ENCODE measurements at places on chromosomes 16 and 17.

DNA sequence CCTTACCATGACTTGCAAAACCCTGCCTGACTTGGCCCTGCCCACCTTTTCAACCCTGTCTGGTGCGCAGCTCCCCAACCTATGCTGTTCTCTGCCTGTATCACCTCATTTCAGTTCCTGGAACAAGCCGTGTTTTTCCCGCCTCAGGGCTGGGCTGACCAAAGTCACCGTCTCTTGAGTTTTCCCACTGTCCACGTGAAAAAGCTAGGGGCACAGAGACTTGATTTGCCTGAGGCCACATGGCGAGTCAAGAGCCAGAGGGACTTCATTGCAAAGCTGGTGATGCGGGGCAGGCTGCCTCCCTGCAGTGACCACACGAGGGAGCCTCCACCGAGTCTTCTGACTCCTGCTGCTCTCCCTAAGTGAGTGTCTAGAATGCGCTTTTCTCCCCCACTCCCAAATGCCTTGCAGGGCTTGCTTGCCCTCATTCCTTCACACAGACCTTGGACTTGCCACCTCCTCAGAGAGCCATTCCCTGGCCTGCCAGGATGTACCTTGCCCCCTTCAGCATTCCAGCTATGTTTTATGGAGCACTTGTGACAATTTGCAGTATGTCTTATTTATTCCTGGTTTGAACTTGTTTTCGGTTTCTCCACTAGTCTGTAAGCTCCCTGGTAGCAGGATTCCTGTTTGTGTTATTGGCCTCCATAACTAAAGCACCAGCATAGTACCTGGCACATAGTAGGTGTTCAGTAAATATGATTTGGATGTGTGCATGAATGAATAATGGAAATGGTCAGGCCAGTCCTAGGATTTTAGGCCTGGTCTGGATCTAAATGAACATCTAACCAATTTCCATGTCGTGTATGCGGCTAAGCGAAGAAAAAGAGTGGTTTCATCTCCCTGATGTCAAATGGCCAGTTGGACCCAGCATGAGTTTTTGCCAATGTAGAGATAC is 252.3 kb downstream of the SNX29 start:
- DNase-seq = peak; percentile 71

GRCh38 chr17:44548376-44549230 is 8.7 kb upstream of the FZD2 start:
- DNase-seq = no peak

DNA sequence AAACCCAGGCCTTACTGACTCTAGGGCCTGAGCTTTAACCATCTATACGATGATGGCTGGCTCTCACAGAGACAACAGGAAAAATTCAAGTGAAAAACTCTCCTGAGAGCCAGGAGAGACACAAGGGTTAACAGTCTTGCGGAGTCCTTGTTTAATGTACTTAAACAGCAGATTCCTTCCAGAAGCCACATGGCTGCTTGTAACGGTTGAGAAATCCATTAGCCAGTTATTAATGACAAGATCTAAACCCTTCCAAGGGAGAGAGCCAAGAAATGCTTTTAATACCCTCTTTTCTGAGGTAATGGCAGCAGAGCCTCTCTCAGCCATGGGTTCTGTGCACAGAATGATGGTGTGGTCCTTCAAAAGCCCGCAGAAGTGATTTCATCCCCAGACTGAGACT is 5.2 kb upstream of the ALDOA start:
- DNase-seq = no peak

DNA sequence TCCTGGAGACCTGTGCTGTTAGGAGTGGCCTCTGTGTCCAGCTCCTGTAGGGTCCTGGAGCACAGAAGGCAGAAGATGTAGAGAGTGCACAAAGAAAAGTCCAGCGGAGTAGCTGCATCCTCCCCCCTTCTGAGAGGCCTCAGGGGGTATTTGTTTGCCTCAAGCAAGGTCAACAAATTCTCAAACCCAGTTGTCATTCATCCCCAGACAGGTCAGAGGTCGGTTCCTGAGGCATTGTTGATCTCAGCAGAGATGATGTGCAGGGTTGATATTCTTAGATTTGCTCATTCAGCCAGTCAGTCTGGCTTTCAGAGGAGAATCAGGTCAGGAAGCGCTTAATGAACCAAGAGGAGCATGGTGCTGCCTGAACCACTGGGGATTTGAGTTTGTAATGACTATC is 8.3 kb upstream of the RBFOX1 start:
- no peak for DNase-seq

DNA sequence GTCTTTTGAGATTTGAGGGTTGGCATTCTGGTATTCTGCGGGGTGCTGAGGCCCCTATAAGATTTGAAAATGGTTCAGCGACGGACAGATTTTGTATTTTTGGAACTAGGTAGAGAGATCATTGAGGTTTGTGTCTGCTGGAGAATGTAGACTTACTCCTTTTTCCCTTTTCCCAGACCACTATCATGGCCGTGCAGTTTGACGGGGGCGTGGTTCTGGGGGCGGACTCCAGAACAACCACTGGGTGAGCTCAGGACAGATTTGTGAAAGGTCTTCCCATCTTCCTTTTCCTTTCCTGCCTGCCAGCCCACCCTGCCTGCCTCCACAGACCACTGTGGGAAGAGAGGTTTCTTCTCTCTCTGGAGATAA is 572 bp downstream of the PSMB6 start:
- peak; percentile 51 for DNase-seq

GRCh38 chr16:22214889-22215288 is 8.8 kb downstream of the EEF2K start:
- no peak for DNase-seq

- DNase-seq = no peak
Measured at GRCh38 chr17:19900809-19901208, 33.1 kb upstream of the ULK2 start.

- DNase-seq = no peak
Measured at GRCh38 chr16:57830890-57831484, 28.7 kb upstream of the KIFC3 start.

DNA sequence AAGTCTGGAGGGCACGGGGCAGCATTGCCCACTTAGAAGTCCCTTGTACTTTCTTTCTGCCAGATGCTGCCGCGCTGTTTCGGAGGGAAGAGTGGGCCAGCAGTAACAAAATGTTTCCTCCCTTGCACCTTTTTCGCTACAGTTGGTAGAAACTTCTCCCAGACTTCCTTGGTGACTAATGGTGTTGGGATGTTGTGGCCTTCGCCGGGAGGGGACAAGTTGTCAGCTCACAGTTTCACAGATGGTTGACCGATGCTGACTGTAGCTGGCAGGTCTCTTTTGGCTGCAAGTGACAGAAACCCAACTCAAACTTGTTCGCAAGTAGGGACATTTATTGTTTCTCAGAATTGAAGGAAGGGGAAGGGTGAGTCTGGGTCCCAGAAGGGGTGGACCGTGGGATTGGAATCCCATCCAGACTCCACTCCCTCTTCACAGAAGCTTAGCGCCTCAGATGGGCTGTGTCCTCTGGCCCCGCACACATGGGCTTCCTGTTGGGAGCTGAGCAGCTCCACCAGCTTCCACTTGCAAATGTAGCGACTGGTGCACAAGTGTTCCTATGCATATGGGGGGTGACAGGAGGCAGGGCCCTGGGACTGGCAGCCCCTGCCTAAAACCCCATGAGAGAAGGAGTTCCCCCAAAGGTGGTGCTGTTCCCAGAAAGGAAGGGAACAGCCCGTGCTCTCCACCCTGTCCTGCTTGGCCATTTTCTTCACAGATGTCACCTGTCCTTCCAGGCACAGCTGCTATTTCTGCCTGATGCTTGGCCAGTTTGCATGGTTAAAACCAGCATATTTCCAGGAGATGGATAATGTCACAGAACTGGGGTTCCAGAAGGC is 30.9 kb upstream of the RPRML start:
- peak; percentile 57 for DNase-seq

DNA sequence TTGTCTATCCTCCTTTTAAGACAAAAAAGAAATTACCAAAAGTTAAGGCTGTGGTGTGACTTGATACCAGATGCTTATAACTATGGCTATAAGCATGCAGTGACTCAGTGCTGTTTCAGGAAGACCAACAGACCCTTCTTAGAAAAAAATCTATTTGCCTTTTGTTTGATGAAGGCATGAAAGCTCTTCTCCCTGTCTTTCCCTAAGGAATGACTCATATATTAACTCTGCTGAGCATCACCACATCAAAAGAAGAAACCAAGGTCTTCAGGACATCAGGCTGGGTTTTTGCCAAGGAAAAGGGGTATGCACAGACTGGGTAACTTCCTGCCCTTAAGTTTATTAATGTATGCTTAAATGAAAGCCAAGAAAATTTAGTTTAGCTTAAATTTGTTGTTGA is 47.1 kb downstream of the VMP1 start:
- DNase-seq = peak; percentile 99

- peak; percentile 57 for DNase-seq
Measured at GRCh38 chr16:50185005-50185505, 31.9 kb downstream of the TENT4B start.

GRCh38 chr17:62592341-62593099 is 35.0 kb upstream of the MRC2 start:
- peak; percentile 12 for DNase-seq

DNA sequence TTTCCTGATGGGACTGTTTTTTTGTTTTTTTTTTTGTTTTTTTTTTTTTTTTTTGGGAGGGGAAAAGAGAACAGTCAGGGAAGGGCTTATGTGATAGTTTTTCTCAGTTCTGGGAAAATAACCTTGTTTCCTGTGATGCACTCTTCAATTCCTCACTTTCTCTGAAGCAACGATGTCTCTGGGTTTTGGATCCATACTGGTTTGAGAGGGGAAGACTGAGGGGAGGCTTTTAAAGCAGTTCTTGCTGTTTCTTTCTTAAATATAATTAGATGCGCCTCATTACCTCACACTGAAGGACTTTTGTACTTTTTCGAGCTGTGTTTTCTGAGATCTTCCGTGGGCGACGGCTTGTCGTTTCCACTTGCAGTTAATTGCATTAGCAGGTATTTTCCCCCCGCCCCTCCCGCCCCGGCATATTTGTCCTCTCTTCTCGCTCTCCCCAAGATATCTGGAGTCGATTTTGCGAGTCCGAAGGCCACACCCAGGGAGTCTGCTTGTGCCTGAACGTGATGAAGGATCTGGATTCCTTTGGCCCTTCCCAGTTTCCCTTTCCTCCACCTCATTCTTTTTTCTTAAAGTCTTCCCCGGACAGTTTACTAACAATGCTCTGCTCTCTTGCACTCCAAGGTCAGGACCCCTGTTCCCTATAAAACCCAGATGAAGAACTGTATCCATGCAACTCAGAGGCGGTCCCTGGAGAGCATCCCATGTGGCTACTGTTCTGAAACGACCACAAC is 125.2 kb upstream of the ZFHX3 start:
- DNase-seq = no peak

GRCh38 chr16:17386229-17386628 is 84.5 kb downstream of the XYLT1 start:
- no peak for DNase-seq

- DNase-seq = no peak
Measured at GRCh38 chr17:60798576-60798975, 120.9 kb downstream of the BCAS3 start.

GRCh38 chr16:79261944-79262552 is 338.5 kb downstream of the MAF start:
- DNase-seq = no peak

GRCh38 chr16:77849646-77850258 is 61.4 kb downstream of the VAT1L start:
- DNase-seq = no peak

DNA sequence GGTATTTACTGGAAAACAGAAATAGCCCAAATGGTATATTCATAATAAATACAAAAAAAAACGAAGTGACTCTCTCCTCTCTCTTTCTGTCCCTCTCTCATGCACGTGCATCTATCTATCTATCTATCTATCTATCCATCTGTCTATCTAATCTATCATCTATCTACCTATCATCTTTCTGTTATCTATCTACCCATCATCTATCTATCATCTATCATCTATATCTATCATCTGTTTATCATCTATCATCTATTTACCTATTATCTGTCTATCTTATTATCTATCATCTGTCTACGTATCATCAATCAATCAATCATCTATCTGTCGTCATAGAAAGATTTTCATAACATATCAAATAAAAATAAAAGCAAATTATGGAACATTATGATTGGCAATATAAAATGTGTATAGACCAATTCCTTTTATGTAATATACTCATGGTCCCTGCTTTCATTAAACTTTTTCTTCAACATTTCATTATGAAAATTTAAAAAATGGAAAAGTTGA is 126.7 kb upstream of the CACNG3 start:
- DNase-seq = no peak

DNA sequence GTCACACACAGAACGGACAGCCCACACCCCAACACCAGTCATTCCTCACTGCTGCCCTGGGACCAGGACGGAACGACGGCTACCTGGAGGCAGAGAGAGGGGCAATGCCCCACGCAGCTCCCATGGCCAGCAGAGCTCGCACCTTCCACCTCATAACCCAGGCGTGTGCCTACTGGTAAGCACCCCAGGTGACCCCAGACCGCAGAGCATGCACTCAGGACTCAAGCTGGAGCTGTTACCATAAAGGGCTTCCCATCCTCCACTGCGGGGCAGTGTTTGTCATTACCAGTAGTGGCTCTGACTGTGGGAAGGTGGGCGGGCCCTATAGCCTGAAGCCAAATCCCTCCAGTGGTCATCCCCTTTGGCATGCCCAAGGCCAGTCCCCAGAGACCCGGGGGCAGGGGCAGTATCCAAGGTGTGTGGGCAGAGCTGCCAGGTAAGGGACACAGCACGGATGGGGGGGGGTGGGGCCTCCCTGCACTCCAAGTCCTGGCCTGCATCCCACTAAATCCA is 4.7 kb upstream of the BCAR1 start:
- DNase-seq = no peak

- DNase-seq = no peak
Measured at GRCh38 chr17:7293159-7293558, 1.3 kb downstream of the YBX2 start.

DNA sequence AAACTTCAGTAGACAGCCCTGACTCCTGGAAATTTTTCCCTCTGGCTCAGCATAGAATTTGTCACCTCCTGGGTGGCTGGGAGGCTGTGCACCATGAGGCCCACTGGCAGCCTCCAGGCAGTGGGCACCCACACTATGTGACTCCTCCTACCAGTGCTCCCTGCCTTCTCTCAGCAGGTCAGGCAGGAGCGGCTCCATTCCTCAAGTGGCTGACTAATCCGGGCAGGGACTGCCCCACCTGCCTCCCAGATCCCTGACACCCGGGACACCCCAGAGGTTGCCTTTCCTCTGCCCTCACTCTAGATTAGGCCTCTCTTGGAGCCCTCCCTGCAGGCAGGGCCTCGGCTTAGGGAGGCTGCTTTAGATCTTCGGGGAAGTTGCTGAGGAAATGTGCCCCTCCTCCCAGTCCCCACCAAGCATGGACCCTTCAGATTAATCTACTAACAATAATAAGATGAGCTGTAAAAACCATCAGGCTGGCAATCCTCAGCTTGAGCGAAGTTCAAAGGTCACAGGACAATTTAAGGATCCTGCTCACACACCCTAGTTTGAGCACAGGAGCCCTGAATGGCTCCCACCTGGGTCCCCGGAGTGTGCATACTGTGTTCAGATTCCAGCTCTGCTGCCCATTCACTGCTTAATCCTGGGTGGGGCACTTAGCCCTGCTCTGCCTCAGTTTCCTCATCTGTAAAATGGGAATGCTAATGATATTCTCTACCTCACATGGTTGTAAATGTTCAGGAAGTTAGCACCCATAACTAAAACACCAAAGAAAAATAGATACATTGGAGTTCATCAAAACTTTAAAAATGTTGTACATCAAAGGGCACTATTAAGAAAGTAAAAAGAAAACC is 10.0 kb upstream of the MYCBPAP start:
- DNase-seq = no peak
